ENCODE measurements at places on chromosomes 11 and 22.

DNA sequence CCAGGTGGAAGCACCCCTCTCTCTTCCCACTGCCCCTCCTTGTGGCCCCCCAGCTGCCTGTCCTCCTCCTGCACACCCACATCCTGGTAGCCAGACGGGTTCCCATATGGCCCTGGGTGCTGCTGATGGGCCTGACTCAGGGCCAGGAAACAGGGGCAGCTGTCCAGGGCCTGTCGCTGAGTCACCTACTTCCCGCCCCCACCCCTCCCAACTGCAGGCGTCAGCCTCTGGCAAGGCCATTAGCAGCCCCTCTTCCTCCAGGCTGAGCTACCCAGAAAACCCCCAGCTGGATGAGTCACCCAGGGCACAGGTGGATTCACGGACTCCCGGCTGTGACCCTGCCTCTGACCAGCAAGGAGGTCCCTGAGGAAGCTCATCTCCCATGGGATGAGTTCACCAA is 6.9 kb upstream of the GAL start:
- no peak for DNase-seq

- DNase-seq = peak; percentile 86
Measured at GRCh38 chr11:60985991-60986915, 14.8 kb downstream of the CD6 start.

- DNase-seq = no peak
Measured at GRCh38 chr11:66367561-66368312, 3.8 kb downstream of the SLC29A2 start.

DNA sequence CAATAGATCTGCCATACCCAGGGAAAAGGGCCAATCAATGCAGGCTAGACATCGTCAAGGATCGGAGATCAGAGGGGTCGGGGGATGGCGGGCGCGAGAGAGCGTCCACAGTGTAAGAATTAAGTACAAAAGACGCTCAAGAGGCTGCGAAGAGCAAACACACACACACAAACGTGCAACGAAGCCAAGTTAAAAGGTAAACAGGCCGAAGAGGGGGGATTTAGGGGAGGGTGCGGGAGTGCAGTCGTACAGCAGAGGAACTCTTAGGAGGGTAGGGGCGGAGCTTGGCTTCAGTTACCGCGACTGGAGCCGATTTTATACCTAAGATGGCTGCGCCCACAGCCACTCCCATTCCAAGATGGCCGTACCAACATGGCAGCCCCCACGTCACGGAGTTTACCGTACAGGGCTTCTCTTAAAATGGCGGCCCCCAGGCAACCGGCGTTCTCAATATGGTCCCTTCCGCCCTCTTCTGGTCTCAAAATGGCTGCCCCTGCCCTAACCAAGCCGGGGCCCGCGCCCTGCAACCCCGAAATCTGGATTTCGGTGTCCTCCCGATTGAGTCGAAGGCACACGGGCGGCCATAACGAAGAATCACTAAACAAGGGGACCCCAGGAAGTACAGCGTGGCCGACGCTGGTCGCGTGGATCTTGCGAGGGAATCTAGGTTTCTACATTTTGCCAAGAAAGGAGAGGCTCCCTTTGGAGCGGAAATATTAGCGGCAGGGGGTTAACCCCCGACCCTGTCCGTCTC is 1.9 kb downstream of the GNG3 start:
- DNase-seq = peak; percentile 94

DNA sequence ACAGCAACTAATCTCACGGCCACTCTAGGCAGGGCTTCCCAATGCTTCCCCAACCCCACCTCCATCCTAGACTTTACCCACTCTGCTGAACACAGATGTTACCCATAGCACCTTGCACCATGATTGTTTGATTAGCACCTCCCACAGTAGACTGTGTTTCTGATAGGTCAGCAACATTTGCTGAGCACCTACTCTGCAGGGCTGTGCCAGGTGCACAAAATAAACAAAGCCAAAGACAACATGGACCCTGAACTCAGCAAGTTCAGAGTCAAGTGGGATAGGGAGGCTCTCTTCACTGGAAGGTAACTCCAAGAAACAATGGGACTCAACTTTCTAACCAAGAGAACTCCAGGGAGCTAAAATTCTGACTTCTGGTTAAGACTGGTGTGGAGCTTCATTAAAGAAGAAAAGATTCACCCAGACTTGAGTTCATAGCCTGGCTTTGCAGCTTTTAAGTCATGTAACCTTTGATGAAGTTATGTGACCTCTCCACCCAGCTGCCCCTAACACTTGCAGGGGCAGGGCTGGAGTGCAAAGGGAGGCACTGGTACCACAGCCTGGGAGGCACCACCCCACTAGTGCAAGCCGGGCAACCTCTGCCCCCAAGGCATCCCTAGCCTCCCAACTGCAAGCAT is 6.7 kb upstream of the RTN4RL2 start:
- no peak for DNase-seq

DNA sequence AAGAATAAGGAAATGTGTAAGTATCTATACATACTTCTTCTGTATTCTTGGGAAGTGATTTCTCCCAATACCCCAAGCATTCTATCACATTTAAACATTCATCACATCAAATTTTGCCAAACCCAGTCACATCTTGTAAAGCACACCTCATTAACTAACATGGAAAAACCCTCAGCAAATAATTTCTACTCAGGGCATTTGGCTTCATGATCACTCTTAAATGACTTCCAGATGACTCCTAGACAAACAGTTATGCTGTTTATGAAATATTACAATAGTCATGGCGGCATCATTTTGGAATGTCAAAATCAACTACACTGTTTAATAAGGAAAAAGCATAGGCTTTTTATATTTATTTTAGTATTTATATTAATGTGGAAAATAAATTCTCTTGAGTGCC is 47.3 kb upstream of the CCDC34 start:
- DNase-seq = no peak

DNA sequence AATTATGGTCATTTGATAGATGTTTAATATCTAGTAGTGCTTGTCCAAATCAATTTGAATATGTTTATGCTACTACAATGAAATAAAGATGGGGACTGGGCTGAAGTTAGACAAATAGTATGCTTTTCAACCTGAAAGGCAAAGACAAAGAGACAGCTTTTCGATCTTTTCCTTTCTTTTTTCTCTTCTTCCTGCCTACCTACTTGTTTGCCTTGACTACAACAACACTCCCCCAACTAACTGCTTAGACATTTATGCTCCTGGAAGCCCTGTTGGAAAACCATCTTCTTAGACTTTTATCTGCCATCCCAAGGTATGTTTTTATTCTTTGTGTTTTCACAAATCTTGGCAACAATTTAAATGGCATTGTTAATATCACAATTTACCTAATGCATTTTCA is 374.4 kb upstream of the DDI1 start:
- no peak for DNase-seq

GRCh38 chr11:38937709-38938108 is 2339.7 kb upstream of the RAG2 start:
- no peak for DNase-seq

DNA sequence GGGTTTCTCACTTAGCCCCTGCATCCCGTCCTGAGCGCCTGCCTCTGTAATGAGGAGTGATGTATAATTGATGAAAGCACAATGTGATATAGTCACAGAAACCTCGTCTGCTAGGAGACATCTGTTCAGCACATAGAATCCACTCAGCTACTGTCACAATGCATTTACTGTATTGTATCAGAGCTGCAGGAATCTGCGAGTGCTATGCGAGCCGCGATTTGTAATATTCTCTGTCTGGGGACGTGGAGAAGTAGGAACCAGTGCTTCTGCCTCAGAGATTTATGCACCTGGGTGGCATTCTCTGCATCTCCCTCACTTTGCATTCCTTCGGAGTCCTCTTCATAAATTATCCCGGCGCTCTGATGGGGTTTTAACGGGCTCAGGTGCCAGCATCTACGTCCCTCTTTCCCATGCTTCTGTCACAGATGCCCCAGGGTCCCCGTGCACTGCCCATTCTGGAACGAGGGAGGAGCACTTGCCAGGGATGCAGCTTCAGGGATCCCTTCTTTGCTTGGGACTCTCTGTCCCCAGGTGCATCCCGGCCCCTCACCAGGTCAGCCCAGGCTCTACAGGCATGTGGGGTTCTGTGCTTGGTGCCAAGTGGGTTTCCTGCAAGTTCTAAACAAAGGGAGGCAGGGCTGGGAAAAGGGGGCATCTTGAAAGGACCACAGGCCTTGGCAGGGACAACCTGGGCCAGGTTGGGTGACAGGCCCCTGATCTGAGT is 205.5 kb downstream of the DSCAML1 start:
- DNase-seq = no peak

DNA sequence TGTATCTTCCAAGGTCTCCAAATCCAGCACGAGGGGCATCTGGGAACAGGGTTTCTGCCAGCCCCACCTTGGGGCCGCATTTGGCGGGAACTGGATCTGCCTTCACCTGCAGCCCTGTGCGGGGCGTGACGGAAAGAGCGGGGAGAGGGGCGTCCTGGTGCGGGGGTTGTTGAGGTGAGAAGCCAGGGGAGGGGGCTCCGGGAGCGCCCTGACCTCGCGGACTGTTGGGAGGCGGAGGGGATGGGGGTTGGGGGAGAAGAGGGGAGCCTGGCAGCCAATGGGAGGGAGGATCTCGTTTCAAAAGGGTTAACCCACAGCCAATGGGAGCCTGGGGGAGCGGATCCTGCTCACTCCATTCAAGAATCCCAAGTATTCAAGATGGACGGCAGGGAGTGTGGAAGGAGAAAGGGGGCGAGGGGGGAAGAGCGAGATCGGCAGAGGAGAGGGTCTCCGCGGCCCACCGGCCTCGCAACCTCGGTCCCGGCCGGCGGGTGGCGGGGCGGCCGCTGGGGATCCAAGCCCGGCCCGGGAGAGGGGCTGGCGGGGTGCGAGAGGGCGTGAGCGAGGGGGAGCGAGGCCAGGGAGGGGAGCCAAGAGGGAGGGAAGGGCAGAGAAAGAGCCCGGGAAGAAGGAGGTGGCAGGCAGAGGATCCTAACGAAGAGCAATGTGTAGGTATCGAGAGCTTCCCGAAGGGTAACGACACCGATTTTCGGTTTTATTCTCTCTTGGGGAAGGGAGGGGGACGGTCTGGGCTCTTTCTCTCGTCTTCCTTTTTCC is 11.5 kb downstream of the YPEL4 start:
- no peak for DNase-seq

GRCh38 chr11:108901359-108901758 is 236.5 kb downstream of the DDX10 start:
- DNase-seq = no peak

DNA sequence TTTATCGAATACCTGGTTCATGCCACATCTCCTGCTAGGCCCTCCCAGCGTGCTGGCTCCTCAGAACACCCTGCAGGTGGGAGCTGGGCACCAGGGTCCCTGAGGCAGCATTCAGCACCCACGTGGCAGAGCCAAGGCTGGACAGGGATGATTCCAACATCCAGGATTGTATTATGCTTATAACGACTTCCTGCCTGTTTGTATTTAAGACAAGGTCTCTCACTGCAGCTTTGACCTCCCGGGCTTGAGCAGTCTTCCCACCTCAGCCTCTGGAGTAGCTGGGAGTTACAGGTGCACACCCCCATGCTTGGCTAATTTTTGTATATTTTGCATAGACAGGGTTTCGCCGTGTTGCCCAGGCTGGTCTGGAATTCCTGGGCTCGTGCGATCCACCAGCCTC is 64.7 kb upstream of the WNT7B start:
- no peak for DNase-seq

- DNase-seq = no peak
Measured at GRCh38 chr11:33005175-33005574, 10.5 kb upstream of the DEPDC7 start.

GRCh38 chr11:107787733-107788132 is 70.9 kb downstream of the SLC35F2 start:
- DNase-seq = no peak

DNA sequence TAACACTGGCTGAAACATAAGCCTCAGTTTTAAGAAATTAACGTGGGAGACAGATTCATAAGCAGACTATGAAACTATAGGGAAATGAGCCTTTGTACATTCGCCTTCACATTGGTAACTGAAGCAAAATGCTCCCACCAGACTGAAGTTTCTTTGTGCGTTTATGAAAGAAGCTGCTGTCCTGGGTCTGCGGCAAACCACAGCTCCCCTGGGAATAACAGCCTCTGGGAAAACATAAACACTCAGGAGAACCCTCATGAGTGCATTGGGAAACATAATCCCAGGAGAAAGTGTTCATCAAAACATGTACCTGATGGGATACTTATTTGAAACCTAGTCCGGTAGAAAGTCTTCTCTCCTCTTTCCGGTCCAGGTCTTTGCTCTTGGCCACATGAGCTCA is 193.1 kb upstream of the LARGE1 start:
- no peak for DNase-seq

DNA sequence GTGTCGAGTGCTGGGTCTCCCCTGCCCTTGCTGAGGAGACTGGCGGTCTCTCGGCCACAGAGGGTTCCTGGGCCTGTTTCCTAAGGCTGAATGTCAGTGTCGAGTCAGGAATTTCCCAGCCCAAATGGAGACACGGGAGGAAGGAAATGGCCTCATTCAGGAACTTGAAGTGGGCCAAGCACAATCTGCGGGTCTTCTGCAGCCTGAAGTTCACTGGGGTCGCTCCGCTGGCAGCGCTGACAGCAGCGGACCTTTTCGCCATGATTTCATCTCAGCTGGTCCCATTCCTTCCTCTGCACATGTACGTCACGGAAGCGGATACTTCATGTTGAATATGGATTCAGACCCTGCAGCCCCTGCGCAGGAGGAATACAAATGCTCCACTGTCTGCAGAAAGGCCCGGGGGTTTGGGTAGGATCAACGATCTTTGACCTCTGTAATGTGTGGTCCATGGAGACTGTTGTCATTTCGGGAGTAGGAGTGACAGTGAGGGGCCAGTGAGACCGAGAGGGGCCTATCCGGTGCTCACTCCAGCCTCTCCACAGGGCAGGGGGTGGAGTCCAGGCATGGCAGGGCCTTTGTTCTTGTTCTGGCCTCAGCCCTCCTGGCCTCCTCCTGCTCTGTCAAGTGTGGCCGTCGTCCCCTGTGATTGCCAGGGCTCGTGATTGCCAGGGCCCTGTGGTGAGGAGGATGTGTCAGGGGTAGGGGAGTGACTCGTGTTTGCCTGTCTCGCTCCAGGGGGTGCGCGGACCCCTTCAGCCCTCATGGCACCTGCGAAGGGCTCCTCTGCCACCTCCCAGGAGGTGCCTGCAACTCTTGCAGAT is 402.3 kb downstream of the TBC1D22A start:
- DNase-seq = no peak

DNA sequence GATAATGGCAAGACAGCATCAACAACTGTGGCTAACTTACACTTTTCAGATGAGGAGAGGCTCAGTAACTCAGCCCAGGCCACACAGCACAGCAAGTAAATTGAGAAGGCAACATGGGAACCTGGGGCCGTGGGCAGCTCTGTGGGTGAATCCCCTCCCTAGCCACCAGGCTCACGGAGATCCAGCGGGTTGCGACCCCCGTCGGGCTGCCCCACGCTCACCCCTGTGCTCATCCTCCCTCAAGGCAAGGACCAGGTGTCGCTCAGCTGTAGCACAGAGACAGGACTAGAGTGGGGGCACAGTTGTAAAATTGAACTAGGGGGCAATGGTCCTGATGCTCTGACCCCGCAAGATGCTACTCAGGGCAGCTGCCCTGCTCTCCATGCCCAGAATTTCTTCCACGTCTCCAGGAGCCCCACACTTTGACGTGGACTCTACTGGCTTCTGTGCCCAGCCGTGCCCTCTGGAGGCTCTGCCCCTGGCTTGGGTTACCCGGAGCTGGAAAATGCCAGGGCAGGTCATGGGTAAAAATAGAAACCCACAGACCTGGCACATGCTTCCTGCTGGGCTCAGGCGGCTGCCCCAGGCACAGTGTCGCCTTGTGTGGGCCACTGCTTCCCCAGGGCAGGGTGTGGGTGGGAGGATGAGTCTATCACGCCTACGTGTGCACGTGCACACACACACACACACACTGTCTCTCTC is 9.0 kb downstream of the TUBA8 start:
- no peak for DNase-seq

GRCh38 chr11:21807350-21807749 is 385.5 kb upstream of the ANO5 start:
- no peak for DNase-seq

GRCh38 chr11:125561924-125562323 is 7.4 kb upstream of the EI24 start:
- no peak for DNase-seq
